ENCODE measurements at places on chromosomes 1 and 21. TPM values are rescaled to one million over a fixed set of nuclear protein-coding genes. Genes with fewer than 3 reads are reported as not detected.

The OR10J5 gene
- total RNA-seq: not detected

The DISC1 gene
- 2.1 TPM for total RNA-seq

The LORICRIN gene
- total RNA-seq: not detected

The LAX1 gene
- not detected for total RNA-seq

The AMY1B gene
- not detected for total RNA-seq

The CDC7 gene
- 4.0 TPM for total RNA-seq

The EVI5 gene
- 25.0 TPM for total RNA-seq

The ZNF683 gene
- not detected for total RNA-seq

The KCNN3 gene
- total RNA-seq: not detected

The OR10R2 gene
- total RNA-seq: not detected

The CHD5 gene
- 0.07 TPM for total RNA-seq

The VWA5B1 gene
- total RNA-seq: not detected

The ADAM30 gene
- not detected for total RNA-seq

The C21orf58 gene
- total RNA-seq: 7.8 TPM

The TXLNA gene
- total RNA-seq: 64.8 TPM

The YOD1 gene
- total RNA-seq: 19.2 TPM

The LPAR3 gene
- total RNA-seq: 1.1 TPM

The HENMT1 gene
- total RNA-seq: not detected

The SPRR3 gene
- total RNA-seq: not detected

The KIF17 gene
- 1.9 TPM for total RNA-seq

The GRIK3 gene
- not detected for total RNA-seq

The IGSF21 gene
- total RNA-seq: not detected

The COL18A1 gene
- total RNA-seq: 2.1 TPM

The LINGO4 gene
- total RNA-seq: 0.10 TPM

The SLAMF8 gene
- total RNA-seq: not detected

The OR2T11 gene
- not detected for total RNA-seq

The DCST1 gene
- total RNA-seq: 0.21 TPM

The PGLYRP3 gene
- not detected for total RNA-seq

The SLC9C2 gene
- not detected for total RNA-seq

The TMEM200B gene
- total RNA-seq: not detected
